ENCODE measurements at places on chromosomes 12 and 14.

DNA sequence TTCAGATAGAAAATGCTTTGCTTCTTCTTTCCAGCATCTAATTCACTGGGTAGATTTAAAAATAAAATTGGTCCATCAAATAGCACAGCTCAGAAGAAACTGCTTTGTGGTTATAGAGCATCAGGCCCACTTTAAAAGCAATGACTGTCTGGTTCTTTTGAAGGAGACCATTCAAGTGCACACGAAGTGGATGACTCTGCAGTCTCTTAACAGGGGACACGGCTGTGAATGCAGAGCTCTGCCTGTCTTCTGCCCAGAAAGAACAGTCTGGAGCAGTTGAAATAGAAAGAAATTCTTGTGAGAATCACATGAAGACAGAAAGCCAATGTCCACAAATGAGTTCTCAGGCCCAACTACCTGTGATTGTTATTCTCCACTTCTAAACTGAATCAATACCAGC is 138.7 kb upstream of the PLEKHA5 start:
- DNase-seq, result no peak

GRCh38 chr12:7092229-7092985 is at the start of gene C1R:
Gene C1R (minus strand): TSS chr12:7092445. CDS start chr12:7092388, 57 bp downstream.
- peak; percentile 30 for DNase-seq

DNA sequence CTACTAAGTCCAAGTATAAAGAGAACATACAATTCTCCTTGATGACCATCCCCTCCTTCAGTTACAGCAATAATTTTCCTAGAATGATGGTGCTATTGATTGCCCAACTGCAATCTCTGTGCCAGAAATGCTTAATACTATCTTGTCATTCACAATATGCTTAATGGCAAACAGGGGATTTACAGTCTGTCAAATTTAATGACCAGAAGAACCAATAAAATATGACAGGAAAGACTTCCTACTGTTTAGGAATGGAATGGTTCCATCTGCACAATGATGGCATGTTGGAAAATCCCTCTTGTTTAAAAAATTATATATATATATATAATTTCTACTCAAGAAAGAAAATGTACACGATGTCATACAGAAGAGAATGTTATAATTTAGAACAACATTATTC is 623.2 kb downstream of the CCER1 start:
- no peak for DNase-seq

GRCh38 chr12:12469386-12469785 is 93.3 kb downstream of the DUSP16 start:
- DNase-seq, result no peak

DNA sequence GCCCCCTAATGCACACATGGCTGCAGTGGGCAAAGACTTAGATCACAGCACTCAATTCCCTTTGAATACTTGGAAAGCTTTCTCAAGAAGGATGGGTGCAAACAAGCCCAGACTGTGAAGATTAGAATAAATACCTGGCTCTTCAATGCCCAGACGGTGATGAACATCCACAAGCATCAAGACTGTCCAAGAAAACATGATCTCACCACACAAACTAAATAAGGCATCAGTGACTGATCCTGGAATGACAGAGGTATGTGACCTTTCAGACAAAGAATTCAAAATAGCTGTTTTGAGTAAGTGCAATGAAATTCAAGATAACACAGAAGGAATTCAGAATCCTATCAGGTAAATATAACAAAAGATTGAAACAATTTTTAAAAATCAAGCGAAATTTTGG is 43.8 kb upstream of the ZDHHC17 start:
- DNase-seq, result no peak

GRCh38 chr12:27305673-27306456 is 26.8 kb upstream of the BMAL2 start:
- DNase-seq, result peak; percentile 4

DNA sequence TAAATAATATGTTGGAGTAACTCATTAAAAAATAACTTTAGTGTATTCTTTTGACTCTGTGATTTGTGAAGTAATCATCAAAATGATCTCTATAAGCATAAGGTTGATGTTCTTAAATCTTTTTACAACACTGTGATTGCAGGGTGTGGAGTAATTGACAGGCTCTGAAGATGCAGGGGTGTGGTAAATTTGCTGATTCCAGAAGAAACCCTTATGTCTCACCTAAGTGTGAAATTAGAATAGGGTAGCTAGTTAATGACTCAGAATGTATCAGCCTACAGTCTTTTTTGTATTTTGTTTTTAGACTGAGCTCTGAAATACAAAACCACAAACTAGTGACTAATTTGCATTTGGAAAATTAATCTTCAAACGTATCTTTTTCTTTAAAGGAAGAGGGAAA is 5.9 kb downstream of the PRPF39 start:
- no peak for DNase-seq

DNA sequence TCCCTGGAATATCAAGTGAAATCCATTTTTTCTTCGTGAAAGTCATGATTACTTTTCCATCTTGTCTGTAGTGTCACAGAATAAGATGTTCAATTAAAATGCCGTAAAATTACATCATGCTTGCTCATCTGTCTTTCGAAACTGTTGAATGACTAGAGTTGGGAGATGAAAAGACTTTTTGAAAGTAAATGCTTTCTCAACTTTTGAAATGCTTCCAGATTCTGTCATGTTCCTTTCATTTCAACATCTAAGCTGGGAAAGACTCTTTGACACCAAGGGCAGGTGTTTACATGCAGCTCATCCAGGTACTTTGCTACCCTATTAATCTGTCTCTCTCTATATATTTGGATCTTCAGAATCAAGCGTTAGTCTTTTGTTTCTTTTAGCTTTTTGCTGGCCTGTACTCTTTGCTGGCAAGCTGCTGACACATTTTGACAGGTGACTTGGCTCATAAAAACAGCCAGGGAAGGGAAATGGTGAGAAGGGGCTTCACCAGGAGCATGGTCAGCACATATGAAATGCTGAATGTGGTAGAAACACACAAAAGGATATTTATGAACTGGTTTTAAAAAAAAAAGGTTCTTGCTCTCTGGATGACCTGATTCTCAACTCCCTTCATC is 77.0 kb upstream of the METAP2 start:
- no peak for DNase-seq

GRCh38 chr14:61417141-61417540 is 95.8 kb downstream of the PRKCH start:
- no peak for DNase-seq

- no peak for DNase-seq
Observed at GRCh38 chr12:95339086-95339788, 121.6 kb downstream of the VEZT start.

DNA sequence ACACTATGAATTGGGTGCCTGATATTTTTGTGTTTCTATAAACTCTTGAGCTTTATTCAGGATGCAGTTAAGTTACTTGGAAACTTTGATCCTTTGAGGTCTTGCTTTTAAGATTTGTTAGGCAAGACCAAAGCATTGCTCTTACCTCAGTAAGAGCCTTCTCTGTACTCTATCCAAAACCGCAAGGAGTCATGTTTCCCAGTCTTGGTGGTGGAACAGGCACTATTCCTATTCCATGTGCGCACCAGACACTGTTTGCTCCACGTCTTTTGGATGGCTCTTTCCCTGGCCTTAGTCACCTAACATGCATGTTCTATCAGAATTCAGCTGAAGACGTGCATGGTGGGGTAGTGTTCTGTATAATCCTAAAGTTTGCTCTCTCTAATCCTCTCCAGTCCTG is 23.5 kb downstream of the CSRP2 start:
- no peak for DNase-seq

DNA sequence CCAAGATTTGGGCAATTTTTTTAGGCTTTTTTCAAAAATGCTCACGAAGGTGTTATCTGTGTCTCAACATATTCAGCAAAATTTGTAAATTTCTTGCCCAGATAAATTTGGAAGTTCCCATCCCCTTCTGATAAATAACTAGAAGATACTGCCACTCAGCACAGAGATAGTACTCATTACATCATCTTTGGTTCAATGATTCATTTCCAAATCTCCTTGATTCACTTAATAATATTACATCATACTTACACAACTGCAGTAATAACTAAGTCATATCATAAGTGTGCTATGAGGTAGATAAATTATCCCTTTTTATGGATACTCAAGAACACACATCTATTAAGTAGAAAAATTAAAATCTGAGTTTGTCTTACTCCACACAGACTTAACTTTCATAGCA is 89.4 kb downstream of the RPAP3 start:
- no peak for DNase-seq

GRCh38 chr12:112061137-112061536 is 47.4 kb downstream of the NAA25 start:
- DNase-seq, result no peak

DNA sequence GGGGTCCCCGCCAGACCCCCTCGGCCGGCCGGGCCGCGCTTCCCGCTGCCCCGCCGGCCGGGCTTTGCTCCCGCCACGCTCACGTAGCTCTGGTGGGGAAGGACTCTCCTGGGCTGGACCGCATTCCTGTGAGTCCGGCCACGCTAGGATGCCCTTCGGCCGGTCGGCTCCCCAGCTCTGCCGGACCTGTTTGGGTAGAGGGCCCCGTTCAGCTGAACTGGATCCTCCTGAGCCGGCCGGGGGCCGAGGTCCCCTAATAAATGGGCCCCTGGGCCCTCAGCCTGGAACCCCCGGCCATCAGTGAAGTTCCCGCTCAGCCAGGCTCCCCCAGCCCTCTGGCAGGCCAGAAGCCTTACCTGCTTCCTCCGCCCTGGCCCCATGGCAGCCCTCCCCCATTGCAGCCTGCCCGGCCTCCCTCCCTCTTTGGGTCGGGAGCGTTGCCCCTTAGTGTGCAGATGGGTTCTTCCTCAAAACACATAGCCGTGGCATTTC is 593 bp downstream of the UNC119B start:
- no peak for DNase-seq

GRCh38 chr12:20096430-20096829 is 271.9 kb upstream of the PDE3A start:
- DNase-seq, result no peak

GRCh38 chr12:59085690-59086089 is 165.4 kb upstream of the LRIG3 start:
- no peak for DNase-seq

GRCh38 chr14:64195199-64195598 is 99.0 kb downstream of the ESR2 start:
- DNase-seq, result no peak

- peak; percentile 45 for DNase-seq
Observed at GRCh38 chr12:69007101-69007854, 74.3 kb upstream of the CPM start.

- DNase-seq, result no peak
Observed at GRCh38 chr14:51674294-51675002, 22.7 kb downstream of the FRMD6 start.

DNA sequence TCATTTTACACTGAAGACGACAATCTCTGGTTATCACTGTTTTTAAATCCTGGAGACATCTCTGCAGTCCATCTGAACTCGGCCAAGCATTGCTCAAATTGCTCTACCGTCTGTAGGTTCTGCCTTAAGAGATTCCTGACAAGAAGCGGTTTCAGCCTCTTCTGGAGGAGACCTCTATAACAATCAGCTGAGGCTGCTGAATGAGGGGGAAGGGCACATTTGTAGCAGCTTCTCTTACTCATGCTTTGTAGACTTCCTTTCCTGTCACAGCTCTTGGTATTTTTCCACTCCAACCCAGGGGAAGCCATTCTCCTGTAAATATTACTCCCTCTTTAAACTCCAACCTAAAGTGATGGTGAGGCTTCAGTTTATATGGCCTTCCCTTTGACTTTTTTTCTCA is 3.0 kb downstream of the ARG2 start:
- DNase-seq, result peak; percentile 30

DNA sequence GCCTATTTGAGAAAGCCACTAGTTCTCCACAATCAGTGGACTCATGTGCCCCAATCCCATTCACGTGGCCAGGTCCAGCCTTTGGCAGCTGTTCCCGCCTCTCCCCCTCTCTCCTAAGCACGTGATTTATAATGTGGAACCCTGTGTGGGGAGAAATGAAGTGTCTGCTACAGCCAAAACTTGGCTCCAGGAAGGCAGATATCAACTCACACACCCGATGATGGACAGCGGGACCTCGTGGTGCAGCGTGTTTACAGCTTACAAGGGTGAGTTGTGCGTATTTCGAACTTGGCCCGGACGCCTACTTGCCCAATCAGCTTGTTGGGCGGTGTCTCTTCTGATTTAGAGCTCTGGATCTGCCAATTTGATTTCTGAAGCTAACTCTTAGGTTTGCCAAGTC is 38.1 kb upstream of the FAM181A start:
- no peak for DNase-seq

GRCh38 chr12:58502226-58502625 is 418.1 kb downstream of the LRIG3 start:
- no peak for DNase-seq

- DNase-seq, result no peak
Observed at GRCh38 chr12:100114574-100114973, 28.1 kb downstream of the BLTP3B start.

GRCh38 chr14:100302616-100303015 is 3.6 kb downstream of the SLC25A29 start:
- DNase-seq, result no peak

- DNase-seq, result no peak
Observed at GRCh38 chr12:116727261-116727660, 10.6 kb downstream of the SPRING1 start.

DNA sequence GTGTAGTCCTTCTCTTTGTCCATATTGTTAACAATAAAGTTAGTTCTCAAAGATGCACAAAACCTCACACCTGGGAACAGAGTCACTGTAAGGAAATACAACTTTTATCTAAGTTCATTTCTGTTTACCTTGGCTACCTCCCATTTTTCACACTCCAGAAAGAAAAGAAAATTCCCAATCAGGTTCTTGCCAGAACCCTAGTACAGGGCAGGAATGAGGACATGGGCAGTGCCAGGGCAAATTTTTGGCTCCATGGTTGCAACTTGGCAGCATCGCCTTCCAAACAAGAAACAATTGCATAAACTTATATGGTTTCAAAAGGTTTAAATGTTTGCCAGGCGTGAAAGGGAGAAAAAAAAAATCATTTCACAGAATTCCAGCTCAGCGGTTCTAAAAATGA is 296.3 kb upstream of the PRKD1 start:
- DNase-seq, result no peak

GRCh38 chr14:76022991-76023390 is 37.4 kb downstream of the IFT43 start:
- no peak for DNase-seq
